ENCODE measurements at places on chromosomes 4 and X. TPM values are rescaled to one million over a fixed set of nuclear protein-coding genes. Genes with fewer than 3 reads are reported as not detected.

GRCh38 chrX:151476604-151477303, 79.7 kb downstream of the VMA21 start:
- DNase-seq = no peak

Gene SLC30A9
- 62.3 TPM for total RNA-seq

Gene DCAF4L1
- total RNA-seq = 0.11 TPM

DNA sequence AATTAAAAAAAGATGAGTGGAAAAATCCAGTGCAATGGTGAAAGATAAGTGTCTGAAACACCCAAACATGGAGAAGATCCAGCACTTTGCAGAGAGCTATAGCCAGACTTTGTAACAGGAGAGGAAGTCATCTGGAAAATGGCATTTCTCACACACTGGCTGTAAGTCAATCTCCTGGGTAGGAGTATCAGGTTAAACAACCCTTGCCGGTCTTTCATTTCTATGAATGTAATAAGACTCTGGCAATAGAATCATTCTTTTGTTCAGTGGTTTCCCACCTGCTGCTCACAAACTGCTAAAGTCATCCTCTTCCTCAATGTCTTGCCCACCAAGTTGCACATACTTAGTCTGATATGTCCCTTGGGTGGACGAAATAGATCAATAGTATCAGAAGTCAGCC, 94.0 kb upstream of the ATP8A1 start:
- no peak for DNase-seq

Gene NAA15
- 39.0 TPM for total RNA-seq

- no peak for DNase-seq
These were observed 580.8 kb upstream of the MAGEB2 start for GRCh38 chrX:29634516-29634915.

Gene MCF2
- total RNA-seq = 0.37 TPM

Gene CFI
- 19.5 TPM for total RNA-seq

DNA sequence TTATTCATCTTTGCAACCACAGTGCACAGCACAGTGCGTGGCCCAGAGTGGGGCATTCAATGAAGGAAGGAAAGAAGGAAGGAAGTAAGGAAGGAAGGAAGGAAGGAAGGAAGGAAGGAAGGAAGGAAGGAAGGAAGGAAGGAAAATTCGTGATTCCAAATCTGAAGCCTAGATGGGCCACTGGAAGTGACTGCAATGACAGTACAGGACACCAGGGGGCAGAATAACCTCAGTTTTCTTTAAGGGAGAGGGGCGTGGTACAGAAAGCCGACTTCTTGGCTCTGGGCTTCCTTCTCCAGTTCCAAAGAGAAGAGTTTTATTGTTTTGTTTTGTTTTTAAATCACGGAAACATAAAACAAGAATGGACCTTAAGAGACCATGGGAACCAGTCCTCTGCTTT, 47.8 kb downstream of the APLN start:
- DNase-seq = peak; percentile 36

GRCh38 chrX:154449618-154450017, 5.7 kb downstream of the FAM50A start:
- DNase-seq = no peak

Gene ANKRD17
- 55.2 TPM for total RNA-seq
